ENCODE measurements at places on chromosomes 3 and 15.

DNA sequence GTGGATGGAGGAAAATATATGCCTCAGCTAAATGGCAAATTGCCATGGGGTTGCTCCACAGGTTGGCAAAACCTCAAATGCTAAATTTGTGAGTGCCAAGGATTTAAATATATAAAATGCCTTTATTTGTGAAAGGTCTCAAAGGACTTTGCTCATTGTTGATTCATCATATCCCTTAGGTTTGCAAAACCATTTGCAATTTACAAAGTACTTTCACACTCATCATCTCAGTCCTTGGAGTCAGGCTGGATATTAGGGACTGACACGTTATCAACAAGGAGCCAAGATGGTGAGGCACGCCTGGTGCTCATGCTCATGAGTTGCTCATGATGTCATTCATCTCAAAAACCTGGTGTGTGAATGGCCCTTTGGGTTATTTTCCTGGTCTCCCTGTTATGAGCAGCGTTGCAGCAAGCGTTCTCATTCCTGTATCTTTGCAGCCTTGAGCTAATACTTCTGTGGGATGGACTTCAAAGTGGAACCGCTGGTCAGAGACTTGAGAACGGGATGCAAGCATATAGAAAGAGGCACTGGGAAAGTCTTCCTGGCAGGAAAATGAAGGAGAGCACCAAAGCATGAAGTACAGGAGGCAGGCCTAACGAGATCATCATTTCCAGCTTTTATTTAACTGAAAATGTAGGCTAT lies 66.0 kb downstream of the MYO1E start:
- DNase-seq = no peak

DNA sequence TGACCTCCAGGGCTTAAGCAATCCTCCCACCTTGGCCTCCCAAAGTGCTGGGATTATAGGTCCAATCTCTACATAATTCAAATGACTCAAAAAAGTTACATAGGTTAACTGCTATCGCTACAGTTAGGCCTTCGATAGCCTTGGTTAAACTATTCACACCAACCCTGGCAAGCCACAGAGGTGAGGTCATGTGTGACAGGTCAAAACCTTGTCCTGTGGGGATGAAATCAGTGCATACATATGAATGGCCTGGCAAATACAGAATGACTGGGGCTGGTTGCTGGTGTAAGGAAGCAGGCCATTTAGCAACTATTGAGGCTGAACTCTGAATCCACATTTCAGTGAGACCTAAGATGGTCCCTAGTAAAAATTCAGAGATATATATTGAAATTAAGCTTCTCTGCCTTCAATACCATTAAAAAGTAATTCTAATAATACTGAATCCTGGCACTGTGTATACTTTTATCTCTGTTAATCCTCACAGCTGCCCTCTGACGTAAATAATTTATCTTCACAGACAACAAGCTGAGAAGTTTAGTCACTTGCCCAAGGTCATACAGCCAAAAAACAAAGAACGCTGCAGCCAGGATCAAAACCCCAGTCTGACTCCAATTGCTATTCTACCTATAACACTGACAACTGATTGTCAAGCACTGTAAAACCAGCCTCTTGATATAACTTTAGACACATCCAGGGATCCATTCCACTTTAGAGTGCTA lies 35.3 kb downstream of the MKRN2 start:
- DNase-seq = no peak

- no peak for DNase-seq
These were observed 34.0 kb upstream of the SH3GL3 start for GRCh38 chr15:83413054-83413719.

- no peak for DNase-seq
These were observed 296.8 kb downstream of the RORA start for GRCh38 chr15:60932051-60932915.

DNA sequence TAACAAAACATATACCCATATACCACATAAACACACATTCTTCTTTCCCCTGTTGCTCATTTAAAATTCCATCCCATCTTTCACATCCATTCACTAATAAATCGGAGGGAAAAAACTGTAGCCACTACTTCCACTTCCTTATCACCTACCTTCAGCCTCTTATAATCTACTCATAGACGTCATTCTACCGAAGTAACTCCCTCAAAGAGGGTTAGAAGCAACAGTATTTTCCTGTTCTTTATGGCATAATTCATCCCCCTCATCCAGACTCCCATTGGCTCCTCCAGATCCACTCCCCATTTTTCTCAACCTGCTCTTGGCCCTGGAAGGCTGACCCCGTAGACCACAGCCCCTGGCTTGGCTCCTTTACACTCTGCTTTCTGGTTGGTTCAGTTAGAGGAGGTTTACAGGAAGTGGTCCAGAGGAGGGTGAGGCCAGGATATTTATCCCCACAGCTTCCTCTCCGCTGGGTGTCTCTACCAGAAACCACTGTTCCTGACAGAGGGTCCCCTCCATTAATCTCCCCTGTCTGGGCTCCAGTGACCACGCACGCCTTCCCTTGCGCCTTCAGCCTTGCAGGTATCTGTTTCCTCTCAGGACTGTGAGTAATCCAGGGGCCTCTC lies 46.3 kb downstream of the FMN1 start:
- no peak for DNase-seq

All from NCI-H748 treated with DMSO at 0.1 percent for 48 hours (cell line).